ENCODE measurements at places on chromosomes 2 and 18.

GRCh38 chr2:224401641-224402342 lies at the start of gene FAM124B:
Gene FAM124B (minus strand): TSS chr2:224402107. CDS start chr2:224401768, 339 bp downstream.
- no peak for DNase-seq

GRCh38 chr2:74756356-74756890 lies 77.5 kb upstream of the HK2 start:
- DNase-seq: no peak

DNA sequence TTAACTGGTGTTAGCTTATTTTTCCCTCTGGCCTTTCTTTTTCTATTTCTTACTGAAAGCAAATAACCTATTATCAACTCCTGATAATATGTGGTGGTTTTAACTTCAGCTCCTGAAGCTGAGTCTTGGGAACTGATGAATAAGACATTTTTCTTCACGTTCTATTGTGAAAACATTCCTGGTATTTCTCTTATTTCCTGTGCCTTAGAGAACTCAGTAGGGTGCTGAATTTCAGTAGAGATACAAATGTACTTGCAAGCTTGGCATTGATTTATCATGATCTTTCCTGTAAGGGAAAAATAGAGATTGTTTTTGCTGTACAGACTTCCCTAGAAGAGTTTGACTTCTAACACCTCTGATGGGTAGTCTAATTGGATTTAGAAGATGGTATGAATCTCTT lies 52.8 kb upstream of the DCC start:
- DNase-seq: no peak

DNA sequence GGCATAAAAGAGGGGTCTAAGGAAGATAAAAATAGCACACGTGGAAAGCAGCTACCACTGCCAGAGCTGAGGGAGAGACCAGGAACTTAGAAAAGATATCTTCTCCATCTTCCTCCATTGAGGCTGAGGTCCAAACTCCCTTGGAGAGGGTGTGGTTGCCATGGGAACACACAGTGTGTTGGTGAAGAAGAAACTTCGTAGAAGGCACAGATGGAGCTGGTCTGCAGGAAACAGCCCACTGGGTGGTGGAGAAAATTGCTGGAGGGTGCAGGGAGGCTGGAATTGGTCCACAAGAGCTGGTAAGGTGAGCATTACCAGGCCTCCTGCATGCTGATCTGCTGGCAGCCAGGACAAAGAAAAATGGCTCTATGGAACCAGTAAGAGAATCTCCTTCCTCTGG lies 191.0 kb downstream of the HRH4 start:
- DNase-seq: no peak

DNA sequence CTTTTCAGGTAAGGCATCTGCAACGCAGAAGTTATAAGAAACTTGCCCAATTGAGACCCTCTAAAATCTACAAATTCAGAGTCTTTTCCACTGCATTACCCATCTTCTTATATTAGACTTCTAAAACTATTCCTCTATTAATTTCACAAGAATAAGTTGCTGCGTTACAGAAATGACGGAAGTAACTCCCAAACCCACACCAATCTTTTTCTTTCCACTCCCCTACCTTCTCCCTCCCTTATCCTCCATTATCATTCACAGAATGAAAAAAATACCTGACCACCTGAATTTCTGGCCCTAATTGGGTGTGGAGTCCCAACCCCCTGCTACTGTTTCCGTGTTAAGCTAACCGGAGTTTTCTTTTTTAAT lies 689 bp downstream of the RPRD1A start:
- DNase-seq: no peak
